ENCODE measurements at places on chromosomes 1 and 21. TPM values are rescaled to one million over a fixed set of nuclear protein-coding genes. Genes with fewer than 3 reads are reported as not detected.
A peak's percentile ranks its signal among the peaks of the same experiment; 100 is the strongest.

DNA sequence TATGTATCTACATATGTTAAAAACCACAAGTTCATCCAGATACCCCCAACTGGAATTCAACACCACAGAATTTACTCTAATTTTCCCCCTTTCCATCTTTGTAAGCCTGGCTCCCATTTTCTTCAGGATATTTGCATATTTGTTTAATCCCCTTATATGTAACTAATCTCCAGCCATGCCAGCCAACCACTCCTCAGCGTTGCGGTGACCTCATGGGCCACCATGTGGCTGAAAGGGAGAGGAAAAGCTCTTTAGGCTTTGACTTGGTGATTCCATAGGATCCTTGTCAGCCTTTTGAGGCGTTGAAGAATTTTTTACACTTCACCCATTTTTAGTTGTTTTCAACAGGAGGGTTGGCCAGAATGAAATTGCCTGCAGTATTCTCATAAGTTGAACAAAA is 10.0 kb downstream of the CLDN19 start:
- DNase-seq = no peak

- DNase-seq = no peak
Observed at GRCh38 chr1:27325286-27325685, 3.3 kb downstream of the TMEM222 start.

DNA sequence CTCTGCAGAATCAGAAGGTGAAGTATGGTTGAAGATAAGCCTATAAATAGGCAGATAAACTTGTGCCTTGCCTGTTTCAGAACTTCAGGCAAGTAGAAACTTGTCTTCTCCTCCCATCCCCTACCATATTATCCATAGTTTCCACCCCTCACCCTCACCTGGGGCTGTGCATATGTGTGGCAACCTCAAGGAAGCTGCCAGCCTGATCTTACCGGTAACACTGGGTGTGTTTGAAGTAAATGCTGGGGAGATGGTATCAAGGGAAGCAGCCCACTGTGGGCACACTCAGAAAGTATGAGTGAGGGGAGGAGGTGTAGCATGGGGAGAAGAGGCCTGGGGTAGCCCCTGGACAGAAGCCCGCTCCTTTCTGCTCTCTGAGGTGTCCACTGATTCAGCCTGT is 14.5 kb downstream of the VANGL2 start:
- no peak for DNase-seq

MAP3K7CL gene
- 4.8 TPM for polyA plus RNA-seq

- DNase-seq = no peak
Observed at GRCh38 chr1:53495633-53496345, 36.6 kb downstream of the DMRTB1 start.

DNA sequence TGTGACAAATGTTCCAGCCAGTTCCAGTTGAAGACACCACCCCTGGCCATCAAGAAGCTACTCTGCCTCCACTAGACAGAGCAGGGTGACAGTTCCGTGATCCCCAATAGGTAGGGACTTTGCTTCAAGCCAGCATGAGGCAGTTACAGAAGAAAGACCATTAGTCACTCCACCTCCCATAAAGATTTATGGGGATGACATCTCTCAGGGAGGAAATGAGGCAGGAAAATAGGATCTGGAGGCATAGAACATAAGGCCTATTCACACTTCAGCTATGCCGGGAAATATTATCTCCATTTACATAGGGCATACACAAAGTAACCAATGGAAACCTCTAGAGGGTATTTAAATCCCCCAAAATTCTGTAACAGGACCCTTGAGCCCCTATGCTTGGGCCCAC is 3.5 kb upstream of the GBP7 start:
- DNase-seq = no peak

DNA sequence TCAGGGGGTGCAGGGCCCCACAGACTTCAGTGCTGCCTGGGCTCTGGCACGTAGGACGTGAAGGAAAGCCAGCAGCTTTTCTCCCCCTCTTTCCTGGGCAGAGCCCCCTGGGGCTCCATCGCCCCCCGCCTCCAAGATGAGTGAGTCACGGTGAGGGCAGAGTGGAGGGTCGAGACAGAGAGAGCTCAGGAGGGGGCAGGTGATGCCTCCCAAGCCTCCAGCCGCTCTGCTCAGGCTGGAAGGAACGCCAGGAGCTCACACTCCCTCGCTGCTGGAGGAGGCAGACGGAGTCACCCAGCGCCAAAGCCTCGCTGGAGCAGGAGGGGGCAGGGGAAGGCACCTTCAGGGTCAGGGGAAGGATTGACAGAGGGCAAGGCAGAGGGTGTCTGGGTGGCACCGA is 119.5 kb downstream of the CASZ1 start:
- DNase-seq = no peak

- DNase-seq = no peak
Observed at GRCh38 chr1:206133751-206134415, 16.7 kb upstream of the AVPR1B start.

PTPN7 gene
- polyA plus RNA-seq = 1.5 TPM

GRCh38 chr1:184745929-184746638 is 8.6 kb downstream of the EDEM3 start:
- DNase-seq = no peak

MCM3AP gene
- 64.5 TPM for polyA plus RNA-seq

CHI3L1 gene
- polyA plus RNA-seq = 8.4 TPM

DNA sequence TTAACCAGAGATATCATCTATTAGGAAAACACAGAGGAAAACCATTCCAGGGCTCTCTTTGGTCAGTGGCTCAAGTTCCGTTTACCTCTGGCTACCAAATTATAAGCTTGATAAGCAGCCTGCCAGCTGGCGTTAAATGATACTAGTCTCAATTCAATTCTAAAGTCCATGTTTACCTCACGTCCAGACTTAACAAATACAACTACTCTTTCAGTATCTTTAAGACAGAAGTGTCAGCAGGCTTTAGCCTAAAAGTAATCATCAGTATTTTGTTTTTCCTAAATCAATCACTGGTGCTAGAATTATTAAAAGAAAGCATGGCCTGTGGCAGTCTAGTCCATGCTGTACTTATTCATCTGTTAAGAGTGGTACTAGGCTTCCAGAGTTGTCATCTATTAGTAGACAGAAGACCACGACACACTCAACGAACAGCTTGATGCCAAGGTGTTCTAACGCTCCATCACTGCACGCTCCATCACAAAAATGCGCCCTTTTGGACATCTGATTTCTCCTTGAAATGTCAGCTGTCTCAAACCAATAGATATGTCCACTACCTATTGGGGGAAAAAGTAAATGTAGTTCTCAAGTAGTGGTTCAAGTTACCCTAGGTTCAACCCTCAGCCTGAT is 1.5 kb downstream of the IVNS1ABP start:
- no peak for DNase-seq

DNA sequence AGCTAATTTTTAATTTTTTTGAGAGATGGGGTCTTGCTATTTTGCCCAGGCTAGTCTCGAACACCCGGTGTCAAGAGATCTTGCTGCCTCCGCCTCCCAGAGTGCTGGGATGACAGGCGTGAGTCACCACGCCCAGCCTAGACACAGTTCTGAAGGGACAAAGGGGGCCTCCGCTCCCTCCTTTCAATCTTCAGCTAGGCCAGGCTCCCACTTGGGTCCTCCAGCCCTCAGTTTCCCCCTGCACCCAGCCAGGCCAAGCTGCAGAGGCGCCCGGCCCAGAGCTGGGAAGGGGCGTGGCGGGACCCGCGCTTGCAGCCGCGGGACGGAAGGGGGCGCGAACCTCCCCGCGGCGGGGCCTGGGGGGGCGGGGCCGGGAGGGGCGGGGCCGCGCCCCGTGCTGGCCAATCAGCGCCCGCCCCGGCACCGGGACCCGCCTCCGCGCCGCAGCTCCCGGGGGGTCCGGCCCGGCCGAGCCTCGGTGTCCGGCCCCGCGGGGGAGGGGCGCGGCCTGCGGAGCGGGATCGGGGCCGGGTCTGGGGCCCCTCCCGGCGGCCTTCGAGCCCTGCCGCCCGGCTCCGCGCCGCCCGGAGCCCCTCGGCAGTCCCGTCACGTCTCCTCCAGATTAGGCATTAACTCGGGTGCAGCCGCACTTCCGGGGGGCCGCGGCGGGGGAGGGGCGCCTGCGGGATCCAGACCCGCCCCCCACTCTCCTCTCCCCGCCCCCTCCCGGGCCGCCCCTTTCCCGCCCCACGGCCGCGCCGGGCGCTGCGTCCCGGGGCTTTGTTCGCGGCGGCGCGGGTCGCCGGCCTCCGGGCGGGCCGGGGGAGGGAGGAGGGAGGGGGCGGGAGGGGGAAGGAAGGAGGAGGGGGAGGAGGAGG is 559 bp upstream of the AGRN start:
- DNase-seq = no peak

- DNase-seq = peak; percentile 83
Observed at GRCh38 chr1:31715087-31715872, 11.5 kb upstream of the COL16A1 start.

- DNase-seq = no peak
Observed at GRCh38 chr1:51288578-51288977, 41.8 kb downstream of the TTC39A start.

- DNase-seq = no peak
Observed at GRCh38 chr1:227900571-227901051, 47.1 kb downstream of the WNT9A start.
